ENCODE measurements at places on chromosomes 5 and 9.

- DNase-seq = no peak
These were observed 81.1 kb downstream of the CDO1 start for GRCh38 chr5:115735108-115735998.

- no peak for DNase-seq
These were observed 20.8 kb upstream of the CKMT2 start for GRCh38 chr5:81212211-81212751.

- DNase-seq = no peak
These were observed 67.8 kb downstream of the MAN2A1 start for GRCh38 chr5:109757490-109757889.

- no peak for DNase-seq
These were observed 100.4 kb downstream of the TTLL11 start for GRCh38 chr9:121992571-121993212.

DNA sequence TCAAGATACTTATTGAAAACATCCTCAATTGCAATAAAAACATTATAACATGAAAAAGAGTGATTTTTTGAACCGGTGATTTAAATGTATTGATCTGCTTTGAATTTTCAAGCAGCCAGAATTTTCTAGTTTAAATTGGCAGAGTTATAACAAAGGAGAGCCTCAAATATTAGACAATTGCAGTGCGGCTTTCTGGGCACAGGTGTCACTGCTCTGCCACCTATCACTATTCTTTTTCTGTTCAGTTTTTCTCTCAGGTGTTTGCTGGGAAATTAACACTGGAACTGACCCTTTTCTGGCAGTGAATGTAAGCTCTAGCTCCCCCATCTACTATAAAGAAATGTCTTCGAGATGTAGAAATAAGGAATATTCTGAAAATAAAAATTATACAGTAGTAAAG is 23.0 kb downstream of the ZBED3 start:
- no peak for DNase-seq

DNA sequence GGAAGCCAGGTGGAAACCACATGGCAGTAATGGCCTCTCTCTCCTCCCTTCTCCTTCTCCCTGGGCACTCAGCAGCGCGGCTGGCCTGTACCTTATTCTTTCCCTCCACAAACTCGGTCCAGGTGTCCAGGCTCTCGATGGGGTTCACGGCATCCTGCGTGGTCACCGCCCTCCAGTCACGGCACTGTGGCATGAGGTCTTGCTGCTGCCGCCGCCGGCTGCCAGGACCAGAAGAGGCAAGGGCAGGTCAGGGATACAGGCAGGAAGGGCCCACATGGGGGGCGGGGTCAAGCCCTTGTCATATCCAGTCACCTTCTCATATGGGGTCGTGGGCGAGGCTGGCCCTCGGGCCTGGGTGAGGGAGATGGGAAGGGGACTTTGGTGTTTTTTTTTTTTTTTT is 25.6 kb downstream of the FLT4 start:
- no peak for DNase-seq

DNA sequence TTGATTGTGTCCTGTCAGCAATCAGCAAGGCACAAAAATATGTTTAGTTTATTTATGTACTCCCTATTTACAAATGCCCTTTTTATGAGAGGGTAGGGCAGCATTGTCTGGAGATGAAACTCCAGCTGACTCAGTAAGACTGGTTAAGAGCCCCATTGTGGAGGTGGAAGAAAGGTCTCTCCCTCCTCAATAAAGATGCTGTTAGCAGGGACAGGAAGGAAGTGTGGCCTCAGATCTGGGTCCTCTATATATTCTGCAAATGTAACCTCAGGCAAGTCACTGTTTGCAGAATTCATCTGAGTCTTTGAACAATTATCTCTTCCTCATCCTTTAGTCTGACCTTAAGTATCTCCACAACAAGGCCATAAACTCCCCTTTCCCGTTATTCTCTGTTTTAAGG is 48.3 kb upstream of the TRAF1 start:
- no peak for DNase-seq

- DNase-seq = no peak
These were observed 8.4 kb downstream of the GFI1B start for GRCh38 chr9:132986640-132987620.

DNA sequence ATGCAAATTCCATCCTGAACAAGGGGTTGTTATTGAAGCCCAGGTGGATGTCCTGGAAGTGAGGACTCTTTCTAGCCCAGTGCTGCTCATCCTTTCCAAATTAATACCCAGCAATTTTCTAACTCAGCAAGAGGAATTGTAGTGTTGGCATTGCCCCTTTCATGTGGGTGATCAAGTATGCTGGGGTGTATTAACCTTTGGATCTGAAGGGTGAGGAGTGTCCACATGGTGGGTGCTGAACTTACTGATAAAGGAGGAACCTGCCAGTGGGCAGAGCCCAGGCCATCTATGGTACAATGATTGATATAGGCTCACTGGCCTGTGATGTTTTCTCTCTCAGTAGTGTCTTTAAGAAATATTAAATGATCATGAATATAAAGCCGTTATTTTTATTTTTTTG is 210.1 kb downstream of the NTRK2 start:
- no peak for DNase-seq

DNA sequence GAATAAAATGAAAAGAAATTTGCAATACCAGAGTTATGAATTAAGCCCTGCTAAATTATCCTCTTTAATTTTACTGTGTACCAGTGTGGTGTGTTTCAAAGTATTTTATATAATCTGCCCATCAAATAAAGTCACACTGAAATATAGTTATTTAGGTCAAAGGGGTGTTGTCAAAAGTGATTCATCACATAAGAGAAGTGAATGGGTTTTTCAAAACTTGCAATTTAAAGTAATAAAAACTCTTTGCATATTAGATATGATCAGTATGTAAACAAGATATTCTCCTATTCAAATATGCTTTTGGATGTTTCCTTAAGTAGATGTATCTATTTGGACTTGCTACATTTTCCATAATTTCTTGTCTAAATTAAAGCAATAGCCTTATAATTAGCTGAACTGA is 1183.0 kb upstream of the CDH18 start:
- DNase-seq = no peak

- no peak for DNase-seq
These were observed 65.0 kb upstream of the IER5L start for GRCh38 chr9:129242971-129243561.

DNA sequence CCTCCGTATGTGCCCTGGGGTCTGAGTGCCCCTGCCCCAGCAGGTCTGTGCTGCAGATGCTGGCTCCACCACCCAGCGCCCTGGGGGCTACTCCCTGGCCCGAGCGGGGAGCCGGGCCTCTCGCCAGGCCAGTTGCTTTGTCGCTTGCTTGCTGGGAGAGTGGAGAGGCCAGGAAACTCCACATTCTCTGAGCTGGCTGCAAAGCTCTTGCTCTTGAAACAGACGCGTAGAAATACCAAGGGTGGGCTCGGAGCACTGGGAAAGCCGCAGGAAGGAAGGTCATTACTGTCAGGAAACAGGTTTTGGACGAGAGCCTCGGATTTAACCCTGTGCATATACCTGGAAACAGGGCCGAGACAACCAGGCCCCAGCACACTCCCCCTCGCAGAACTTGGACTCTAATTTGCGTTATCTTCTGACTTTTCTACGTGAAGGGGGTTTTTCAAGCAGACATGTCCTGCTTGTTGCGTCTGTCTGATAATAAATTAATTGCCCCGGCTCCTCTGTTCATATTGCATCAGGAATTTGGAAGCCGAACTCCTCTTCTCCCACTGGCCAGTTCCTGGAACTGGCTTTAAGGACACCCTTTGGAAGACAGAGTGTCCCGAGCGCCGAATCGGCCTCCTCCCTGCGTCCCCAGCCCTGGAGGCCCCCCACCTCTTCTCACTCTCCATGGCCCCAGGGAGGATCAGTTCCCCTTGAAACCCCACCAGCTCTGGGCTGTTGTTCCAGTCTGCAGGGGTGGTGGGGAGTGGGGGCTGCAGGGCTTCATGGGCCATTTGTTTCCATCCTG is 11.2 kb downstream of the ADAMTSL2 start:
- no peak for DNase-seq

DNA sequence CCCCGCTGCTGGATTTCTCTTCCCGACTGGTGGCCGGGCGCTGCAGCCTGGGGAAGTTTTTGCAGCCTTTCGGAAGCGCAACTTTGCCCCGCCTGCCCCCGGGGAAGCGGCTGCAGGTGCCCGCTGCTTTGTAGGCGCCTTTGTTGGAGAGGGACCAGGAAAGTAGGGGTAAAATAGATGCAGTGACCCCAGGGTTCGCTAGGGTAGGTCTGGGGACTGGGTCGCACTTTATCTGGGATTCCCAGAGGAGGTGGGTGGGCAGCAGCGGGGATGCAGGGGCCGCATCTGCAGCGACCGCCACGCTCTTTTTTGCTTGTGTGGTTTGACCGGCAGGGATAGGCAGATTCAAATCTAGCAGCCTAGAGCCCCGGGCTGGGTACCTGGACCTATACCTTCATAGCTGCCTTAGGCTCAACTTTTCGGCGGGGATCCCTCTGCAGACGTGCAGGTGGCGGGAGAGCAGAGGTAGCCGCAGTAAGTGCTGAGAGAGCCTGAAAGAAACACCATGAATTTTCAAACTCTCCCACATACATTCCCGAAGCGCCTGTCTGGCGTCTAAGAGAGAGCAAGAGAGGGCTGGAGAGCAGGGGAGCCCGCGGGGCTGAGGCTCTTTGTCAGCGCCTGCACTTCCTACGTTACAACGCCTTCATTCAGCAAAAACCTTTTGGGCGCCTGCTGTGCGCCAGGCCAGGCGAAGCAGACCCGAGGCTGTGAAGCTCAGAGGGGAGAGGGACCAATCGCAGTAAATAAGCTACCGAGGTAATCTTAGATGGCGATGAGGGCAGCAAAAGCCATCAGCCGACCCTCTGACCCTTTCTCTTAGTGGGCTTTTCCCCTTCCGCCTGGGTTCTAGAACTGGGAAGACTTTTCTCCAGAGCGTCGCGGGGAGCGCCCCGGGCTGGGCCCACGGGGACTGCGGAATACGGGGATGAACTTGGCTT is 642 bp downstream of the SV2C start:
- no peak for DNase-seq

GRCh38 chr9:21443849-21444625 is 3.8 kb downstream of the IFNA1 start:
- no peak for DNase-seq

All from GM04503 (cell line).